ENCODE measurements at places on chromosomes 1 and 21.

DNA sequence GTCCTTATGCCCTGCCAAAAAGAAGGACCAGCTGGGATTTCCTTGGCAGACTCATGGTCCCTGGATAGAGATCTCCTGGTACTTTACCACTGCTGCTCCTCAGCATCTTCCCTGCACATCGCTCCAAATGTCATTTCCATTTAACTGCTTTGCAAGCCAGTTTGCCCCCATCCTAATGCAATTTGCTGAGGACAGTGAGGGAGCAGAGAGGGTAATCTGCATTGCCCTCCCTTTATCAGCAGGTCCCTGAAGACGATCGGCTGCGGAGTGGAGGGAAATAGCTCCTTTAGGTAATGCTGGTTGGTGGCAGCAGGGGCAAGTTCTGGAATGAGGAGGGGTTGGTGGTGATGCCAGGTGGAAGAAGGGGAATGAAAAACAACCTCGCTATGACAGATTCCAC lies 2.7 kb downstream of the PLXNA2 start:
- no peak for DNase-seq

GRCh38 chr1:244362476-244362875 lies 89.2 kb downstream of the ADSS2 start:
- DNase-seq, result no peak

GRCh38 chr1:34087986-34088385 lies 77.0 kb downstream of the CSMD2 start:
- DNase-seq, result no peak

DNA sequence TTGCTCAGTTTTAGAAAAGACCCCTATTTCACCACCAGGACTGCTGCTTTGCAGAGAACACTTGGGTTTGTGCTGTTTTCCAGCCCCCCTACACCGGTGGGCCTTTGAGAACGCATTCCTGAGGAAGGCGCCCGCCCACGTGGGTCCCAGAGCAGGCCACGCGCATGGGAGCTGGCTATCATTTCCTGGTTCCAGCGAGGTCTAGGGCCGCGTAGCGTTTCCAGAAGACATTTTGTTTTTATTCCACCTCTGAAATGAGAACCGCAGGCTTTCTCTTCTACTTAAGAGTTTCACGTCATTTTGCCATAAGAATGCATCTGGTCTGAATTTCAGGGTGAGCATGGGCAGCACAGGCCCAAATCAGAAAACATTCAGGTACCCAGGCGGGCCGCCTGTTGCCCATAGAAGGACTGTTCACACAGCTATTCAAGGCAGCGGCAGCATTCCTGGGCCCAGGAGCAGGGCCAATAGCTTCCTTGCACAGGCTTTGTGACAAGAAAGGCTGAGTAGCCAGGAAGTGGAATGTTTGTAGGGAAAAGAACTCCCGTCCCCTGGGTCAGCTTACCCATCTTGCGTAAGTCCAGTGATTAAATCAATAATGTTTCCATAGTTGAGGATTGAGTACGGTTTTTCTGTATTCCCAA lies 1.4 kb upstream of the KLHL21 start:
- DNase-seq, result peak; percentile 44

DNA sequence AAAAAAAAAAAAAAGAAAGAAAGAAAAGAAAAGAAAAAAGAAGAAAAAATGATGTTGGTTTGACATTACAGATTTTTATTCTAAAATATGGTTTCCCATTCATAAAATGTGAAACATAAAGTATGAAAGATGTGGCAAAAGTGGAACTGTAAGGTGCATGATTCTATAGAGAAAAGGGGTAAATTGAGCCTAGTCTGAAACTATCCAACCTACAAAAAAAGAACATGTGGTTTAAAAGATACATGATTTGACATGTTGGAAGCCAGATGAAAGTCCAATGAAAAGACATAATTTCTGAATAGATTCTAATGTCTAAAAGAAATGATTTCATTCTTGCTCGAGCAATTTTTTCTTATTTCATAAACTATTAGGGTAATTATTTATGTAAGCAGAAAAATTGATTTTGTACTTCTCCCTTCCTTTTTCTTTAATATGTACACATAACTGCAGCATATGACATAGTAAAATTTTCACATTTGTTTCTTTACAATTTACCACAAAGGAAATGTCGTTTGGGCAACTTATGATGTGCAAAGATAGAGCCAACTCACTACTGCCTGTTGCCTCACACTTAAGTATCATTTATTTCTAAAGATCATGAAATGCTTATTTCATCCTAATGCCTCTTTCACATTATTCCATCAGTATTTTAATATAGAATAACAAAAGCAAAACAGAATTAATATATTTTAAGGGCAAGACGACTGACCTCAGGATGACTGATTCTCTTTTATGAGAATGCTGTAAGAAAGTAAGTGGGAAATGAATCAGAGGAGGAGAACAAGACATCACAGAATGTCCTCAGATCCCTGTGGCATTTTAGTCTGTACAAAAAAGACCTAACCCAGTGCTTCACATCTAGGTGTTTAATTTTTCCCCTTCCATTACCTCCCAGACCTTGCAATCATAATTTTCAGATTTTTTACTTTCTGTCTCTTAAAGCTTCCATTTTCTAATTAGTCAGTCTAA lies 165.8 kb upstream of the HMCN1 start:
- DNase-seq, result no peak

GRCh38 chr1:17185485-17185860 lies 19.5 kb upstream of the PADI1 start:
- DNase-seq, result no peak

DNA sequence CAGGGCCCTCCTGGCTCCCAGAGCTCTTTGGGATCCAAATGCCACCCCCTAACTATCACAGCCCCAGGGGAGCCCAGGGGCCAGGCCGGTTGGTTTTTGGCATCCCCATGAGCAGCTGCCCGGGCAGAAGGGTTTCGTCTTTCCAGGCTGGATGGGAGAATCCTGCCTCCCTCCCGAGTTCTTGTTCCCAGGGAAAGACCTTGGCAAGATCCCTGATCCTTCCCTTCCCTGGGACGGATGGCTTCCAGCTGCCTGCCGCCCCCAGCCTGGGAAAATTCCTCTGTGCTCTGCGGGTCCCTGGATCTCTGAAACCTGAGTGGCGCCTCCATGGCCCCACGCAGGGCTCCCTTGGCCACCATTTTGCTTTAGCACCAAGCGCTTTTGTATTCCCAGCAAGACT lies 55.6 kb downstream of the TAS1R2 start:
- DNase-seq, result no peak

- no peak for DNase-seq
Observed at GRCh38 chr1:55054396-55054795, 15.0 kb downstream of the PCSK9 start.

- no peak for DNase-seq
Observed at GRCh38 chr1:243213045-243213787, 41.9 kb downstream of the CEP170 start.

DNA sequence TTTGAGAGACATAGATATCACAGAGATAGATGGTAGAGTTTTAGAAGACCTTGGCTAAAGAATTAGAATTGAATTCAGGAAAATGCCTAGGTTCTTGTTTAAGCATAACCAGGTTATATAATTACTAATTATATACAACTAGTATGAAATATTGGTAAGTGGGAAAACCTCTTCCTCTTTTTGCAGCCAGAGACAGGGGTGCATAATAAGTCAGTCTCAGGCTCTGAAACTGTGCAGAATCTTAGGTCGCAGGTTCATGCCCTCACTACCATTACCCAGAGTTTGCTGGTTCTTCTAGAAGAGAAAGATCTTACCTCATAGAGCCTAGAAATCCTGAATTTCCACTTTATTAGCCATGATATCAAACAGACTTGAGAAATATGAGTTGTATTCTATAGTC lies 183.3 kb downstream of the NEK7 start:
- DNase-seq, result no peak

Measured in activated naive CD8-positive, alpha-beta T cell treated with anti-CD3 and anti-CD28 coated beads, Interleukin-2, amount 50 U/mL, for 24 hours (primary cell).